CD4-positive, alpha-beta memory T cell (primary cell): ENCODE measurements at places on chromosomes 5 and 9. TPM values are rescaled to one million over a fixed set of nuclear protein-coding genes. Genes with fewer than 3 reads are reported as not detected.
A peak's percentile ranks its signal among the peaks of the same experiment; 100 is the strongest.

GRCh38 chr5:159906943-159907342, 9.3 kb upstream of the ADRA1B start:
- H3K27me3 ChIP-seq, result no peaks in the 10 kb centered on the region
- DNase-seq, result no peak
- no peak overlapping the region for H3K4me3 ChIP-seq
- H3K36me3 ChIP-seq, result no peaks in the 10 kb centered on the region

GRCh38 chr9:13279284-13280141, at the start of gene MPDZ:
Gene MPDZ (minus strand): TSS chr9:13279692. CDS start chr9:13250315, 29,377 bp downstream.
- H3K4me1 ChIP-seq, result no peaks in the 10 kb centered on the region
- DNase-seq, result no peak

GRCh38 chr9:121294151-121294743, 26.3 kb downstream of the GSN start:
- H3K27me3 ChIP-seq, result no peaks in the 10 kb centered on the region
- peaks cover 7% of the 10 kb centered on the region for H3K4me1 ChIP-seq
- no peak for DNase-seq
- no peaks in the 10 kb centered on the region for H3K36me3 ChIP-seq
- H3K4me3 ChIP-seq, result no peak overlapping the region
- H3K27ac ChIP-seq, result no peak overlapping the region

- H3K27me3 ChIP-seq, result no peaks in the 10 kb centered on the region
- no peaks in the 10 kb centered on the region for H3K4me1 ChIP-seq
- no peak overlapping the region for H3K27ac ChIP-seq
- H3K36me3 ChIP-seq, result no peaks in the 10 kb centered on the region
Observed at GRCh38 chr5:126925482-126925881, 104.9 kb downstream of the MARCHF3 start.

The TNC gene
- not detected for total RNA-seq

DNA sequence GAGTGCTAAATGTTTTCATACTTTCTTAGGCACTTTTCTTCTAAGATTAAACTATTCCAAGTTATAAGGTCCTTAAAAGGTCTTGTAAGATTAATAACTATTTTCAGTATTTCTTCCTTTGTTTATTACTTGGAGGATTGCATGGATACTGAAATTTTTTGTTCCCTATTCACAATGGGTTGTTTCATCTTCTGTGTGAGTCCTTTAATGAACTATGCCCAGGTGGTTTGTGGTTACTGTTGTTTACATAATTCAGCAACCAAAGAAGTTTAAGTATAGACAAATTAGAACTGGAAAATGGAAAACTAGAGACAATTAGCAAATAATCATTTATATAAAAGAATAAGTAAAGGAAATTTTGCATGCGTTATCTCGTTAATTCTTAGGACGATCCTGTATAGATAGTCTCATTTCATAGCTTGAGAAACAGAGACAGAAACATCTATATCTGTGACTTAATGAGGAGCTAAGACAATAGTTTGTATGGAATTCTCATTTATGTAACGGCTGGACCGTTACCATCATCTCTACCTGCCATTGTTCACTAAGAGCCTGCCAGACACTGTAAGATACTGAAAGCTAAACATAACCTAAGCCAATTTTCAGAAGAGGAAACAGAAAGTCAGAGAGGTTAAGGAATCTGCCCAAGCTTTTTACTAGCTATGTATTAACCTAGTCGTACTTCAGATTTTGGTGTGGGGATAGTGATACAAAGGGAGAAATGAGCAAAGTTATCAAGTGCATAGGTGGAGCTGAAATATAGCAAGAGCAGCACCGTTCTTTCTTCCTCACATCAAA, 148.2 kb downstream of the PAM start:
- H3K4me3 ChIP-seq, result no peak overlapping the region
- no peaks in the 10 kb centered on the region for H3K4me1 ChIP-seq
- no peaks in the 10 kb centered on the region for H3K27me3 ChIP-seq
- DNase-seq, result no peak
- no peak overlapping the region for H3K27ac ChIP-seq
- no peaks in the 10 kb centered on the region for H3K36me3 ChIP-seq

- H3K4me3 ChIP-seq, result no peak overlapping the region
- H3K27ac ChIP-seq, result no peak overlapping the region
- no peaks in the 10 kb centered on the region for H3K27me3 ChIP-seq
Observed at GRCh38 chr5:158468444-158468843, 609.5 kb upstream of the CLINT1 start.

The C9orf152 gene
- total RNA-seq, result not detected

The SLC4A9 gene
- not detected for total RNA-seq

DNA sequence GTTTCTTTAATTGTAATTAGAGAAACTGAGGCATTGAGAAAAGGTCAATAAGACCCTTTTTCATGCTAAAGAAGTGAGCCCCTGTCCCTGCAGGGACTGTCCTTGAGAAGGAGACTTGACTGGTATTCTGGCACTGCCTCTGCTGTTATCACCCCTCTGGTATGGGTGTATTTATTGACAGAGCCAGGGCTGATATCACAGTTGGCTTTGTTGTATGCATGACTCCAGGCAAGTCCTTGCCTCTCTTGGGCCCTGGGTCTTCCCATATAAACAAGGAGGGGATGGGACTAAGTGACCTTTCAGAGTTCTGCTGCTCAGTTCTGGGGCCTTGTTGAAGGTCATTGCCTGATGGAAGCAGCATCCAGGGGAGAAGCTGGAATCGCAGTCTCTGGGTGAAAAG, 71.8 kb upstream of the PPARGC1B start:
- H3K4me1 ChIP-seq, result no peaks in the 10 kb centered on the region
- H3K36me3 ChIP-seq, result no peaks in the 10 kb centered on the region
- H3K27ac ChIP-seq, result no peak overlapping the region
- peaks cover 6% of the 10 kb centered on the region for H3K27me3 ChIP-seq

The PTGER4 gene
- 59.3 TPM for total RNA-seq

GRCh38 chr9:133440874-133441273, 18.7 kb downstream of the ADAMTS13 start:
- no peaks in the 10 kb centered on the region for H3K4me1 ChIP-seq
- H3K36me3 ChIP-seq, result no peaks in the 10 kb centered on the region
- no peak for DNase-seq
- no peaks in the 10 kb centered on the region for H3K27me3 ChIP-seq

The SPAAR gene
- not detected for total RNA-seq

GRCh38 chr5:135019314-135019713, 14.7 kb downstream of the PITX1 start:
- H3K36me3 ChIP-seq, result no peaks in the 10 kb centered on the region
- no peak for DNase-seq
- H3K27ac ChIP-seq, result no peak overlapping the region
- H3K4me3 ChIP-seq, result no peak overlapping the region

DNA sequence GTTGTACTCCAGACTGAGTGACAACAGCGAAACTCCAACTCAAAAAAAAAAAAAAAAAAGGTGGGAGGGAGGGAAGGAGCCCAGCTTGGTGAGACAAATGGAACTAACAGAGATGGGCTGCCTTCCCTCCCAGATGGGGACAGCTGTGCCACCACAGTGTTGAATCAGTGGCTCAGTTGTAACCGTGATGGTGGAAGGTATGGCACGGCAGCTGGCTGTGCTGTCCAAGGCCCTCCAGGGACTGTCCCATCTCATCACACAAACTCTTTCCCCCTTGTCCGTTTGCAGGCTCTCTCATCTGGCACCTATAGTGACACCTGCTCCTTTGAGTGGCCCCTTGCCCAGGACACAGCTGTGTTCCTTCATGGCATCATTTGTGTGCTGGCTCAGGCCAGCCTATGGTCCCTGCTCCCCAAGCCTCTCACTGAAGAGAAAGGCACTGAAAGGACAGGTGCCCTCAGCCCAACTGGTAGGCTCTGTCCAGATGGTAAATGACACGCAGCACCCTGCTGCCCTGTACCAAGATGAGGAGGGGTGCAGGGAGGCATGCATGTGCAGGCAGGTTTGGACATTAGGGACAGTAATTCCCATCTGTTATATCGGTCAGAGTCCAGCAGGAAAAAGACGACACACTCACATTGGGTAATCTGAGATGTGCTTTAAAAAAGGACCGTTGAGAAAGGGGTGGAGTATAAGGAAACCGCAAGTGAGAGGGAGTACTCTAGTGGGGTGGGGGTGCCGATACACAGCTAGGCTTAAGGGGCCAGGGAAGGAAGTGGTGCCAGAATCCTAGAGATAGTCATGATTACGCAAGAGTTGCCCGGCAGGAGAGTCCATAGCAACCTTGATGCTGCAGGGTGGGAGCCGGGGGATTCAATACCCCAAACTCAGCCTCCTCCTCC, 4.3 kb downstream of the SMIM33 start:
- peak overlapping the region; percentile 23 for H3K27ac ChIP-seq
- peak; percentile 32 for DNase-seq
- H3K4me1 ChIP-seq, result peaks cover 94% of the 10 kb centered on the region
- no peaks in the 10 kb centered on the region for H3K27me3 ChIP-seq

- H3K4me3 ChIP-seq, result peak overlapping the region; percentile 35
- no peaks in the 10 kb centered on the region for H3K36me3 ChIP-seq
- DNase-seq, result no peak
- peaks cover 42% of the 10 kb centered on the region for H3K27me3 ChIP-seq
- no peak overlapping the region for H3K27ac ChIP-seq
Observed at GRCh38 chr9:126626127-126626925, 12.6 kb downstream of the LMX1B start.

DNA sequence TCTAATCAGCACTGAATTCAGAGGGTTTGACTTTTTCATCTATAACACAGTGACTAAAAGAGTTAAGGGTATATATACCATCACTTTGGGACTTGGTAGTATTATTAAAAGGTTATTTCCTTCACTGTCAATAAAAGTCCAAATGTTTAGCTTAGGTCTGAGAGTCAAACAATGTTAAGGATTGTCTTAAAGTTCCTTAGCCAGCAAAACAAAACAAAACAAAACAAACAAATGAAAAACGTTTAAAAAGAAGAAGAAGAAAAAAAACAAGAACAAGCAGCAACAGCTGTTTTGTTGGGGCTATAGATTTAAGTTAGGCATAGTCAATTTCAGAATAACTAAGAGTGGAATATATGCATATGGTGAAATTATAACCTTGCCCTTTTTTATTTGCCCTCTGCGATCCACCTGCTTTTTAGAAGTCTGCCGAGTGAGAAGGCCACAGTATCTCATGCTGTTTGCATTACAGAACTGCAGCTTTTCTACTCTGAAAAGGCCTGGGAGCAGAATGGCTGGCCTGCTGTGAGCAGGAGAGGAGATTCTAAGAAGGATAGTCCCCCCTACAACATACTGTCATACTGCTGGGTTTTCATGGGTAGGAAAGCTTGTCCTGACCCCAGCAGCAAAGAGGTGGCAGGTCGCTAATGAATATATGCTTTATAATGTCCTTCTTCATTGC, 141.7 kb downstream of the NTRK2 start:
- no peaks in the 10 kb centered on the region for H3K4me1 ChIP-seq
- no peak overlapping the region for H3K27ac ChIP-seq
- no peaks in the 10 kb centered on the region for H3K36me3 ChIP-seq

DNA sequence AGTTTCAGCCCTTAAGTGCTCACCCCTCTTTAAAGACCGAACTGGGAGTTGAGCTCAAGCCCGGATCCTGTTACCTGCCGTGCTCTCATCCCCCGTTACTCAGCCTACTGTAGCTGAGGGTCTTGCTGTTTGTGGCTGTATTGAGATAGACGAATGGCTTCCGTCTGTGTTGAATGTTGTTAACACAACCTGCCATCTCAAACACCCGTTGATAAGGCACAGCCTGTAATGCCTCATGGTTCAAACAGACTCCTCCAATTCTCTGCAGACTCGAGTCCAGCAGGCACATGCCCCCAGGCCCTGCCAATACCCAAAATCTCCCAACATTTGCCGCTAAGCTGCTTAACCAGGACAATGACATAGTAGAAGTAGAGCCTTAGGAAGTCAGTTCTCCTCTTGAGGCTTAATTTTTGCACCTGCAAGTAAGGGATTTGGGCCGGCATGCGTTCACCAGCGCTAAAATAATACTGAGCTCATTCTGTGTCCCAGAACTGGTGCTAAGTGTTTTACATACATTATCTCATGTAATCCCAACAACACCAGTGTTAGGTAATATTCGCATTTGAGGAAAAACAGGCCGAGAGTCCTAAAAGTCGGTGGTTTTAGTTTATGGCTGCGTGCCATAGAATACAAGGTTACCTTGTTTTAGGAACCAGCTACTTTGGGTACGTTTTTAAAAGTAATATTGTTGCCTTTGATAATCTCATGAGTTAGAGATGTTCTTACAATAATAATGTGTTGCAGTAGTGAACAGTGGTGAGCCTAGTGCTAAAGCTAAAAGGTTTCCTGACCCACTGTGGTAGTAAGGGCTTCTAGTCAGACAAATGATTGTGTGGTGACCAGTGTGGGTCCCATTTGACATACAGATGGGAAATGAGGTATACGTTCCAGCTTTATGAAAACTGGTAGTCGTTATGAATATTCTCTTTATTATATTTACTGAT, 1.5 kb upstream of the RFX3 start:
- H3K4me3 ChIP-seq, result peak overlapping the region; percentile 93
- no peaks in the 10 kb centered on the region for H3K27me3 ChIP-seq
- DNase-seq, result peak; percentile 16
- H3K27ac ChIP-seq, result peak overlapping the region; percentile 100
- no peaks in the 10 kb centered on the region for H3K36me3 ChIP-seq
- H3K4me1 ChIP-seq, result peaks cover 57% of the 10 kb centered on the region
